ENCODE measurements at places on chromosomes 2 and 18.

- DNase-seq, result no peak
These were observed 92.1 kb downstream of the ARHGEF33 start for GRCh38 chr2:38981670-38982357.

GRCh38 chr2:36497570-36498163, 100.3 kb downstream of the FEZ2 start:
- no peak for DNase-seq

- no peak for DNase-seq
These were observed 228.6 kb downstream of the SETBP1 start for GRCh38 chr18:44909191-44909719.

GRCh38 chr2:241772063-241772499, 4.5 kb upstream of the GAL3ST2 start:
- DNase-seq, result no peak

DNA sequence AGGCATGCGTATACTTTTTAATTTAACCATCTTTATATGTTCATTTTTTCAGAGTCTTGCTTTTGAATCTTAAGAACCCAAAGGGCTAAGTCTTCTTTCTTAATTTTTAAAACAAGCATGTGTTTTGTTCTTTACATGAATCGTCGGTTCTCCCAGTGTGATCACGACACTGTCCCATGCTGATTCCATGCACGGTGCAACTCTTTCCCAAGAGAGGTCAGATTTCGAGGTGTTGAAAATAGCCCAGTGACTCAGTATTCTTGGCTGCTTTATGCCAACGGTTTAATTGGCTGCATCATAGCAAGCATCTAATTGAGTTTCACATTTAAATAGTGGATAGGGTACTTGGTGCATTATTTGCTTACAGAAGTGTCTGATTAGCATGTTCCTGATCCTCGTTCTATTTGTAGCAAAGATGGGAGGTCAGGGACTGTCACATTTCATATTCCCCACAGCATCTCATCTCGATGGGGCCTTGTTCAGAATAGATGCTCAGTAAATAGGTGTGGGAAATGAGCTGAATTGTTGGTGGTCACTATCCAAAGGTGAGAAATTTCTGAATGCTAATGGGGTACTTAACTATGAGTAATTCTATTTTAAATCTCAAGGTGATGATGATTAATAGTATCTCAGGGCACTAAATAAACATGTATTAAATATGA, 2.8 kb downstream of the NPAS2 start:
- no peak for DNase-seq

- DNase-seq, result no peak
These were observed 22.0 kb downstream of the FHL2 start for GRCh38 chr2:105376789-105377240.

- DNase-seq, result no peak
These were observed 29.5 kb downstream of the SNTG2 start for GRCh38 chr2:980176-980575.

DNA sequence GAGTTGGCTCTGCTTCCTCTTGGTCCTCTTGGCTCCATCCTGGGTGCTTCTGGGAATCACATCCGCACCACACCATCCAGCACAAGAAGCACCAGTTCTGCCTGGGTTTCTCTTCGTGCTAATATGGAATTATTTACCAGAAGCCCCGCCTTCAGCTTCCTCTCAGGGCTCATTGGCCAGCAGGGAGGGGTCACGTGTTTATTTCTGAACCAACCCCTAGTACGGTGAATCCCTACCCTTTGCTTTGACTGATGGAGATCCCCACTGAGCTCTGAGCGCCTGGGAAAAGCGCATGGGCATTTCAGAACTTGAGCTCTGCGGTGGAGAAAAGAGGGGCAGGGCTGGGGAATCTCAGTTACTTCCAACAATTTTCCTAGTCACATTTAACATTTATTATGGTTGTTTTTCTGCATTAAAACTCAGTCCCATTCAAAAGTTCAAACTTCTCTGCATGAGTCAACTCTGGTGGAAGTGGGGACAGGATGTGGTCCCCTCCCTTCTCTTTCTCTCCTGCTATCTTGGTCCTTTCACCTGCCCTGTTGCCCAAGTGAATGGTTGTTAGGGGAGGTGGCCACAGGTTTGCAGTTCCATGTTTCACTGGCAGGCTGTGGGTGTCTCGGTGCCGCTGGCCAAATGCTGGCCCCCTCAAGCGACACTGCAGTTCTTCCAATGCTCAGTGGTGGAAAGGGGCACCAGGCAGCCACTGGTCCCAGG, 76.4 kb upstream of the TTC39C start:
- DNase-seq, result no peak

- no peak for DNase-seq
These were observed 75.7 kb downstream of the ADD2 start for GRCh38 chr2:70692256-70692655.
